ENCODE measurements at places on chromosomes 7 and 10.

GRCh38 chr7:105387508-105388355, 989 bp downstream of the SRPK2 start:
- no peak for DNase-seq

DNA sequence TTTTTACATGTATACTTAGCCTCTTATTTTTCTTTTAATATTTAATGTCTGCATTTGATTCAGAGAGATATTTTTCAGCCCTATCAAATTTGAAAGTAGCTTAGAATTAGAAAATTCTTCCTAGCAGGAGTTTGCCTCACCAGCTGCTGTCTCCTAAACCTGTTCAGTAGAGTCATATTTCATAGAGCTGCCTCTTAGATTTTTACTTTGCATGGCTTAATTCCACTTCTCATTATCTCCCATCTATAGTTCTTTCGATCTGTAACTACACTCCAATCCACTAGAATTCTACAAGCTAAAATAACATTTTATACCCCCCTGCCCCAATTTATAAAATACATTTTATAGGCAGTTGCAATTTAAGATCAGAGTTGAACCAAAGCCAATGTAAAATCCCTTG, 227.0 kb downstream of the ANK3 start:
- no peak for DNase-seq

GRCh38 chr10:22443175-22443901, 98.0 kb downstream of the SPAG6 start:
- no peak for DNase-seq

- DNase-seq: no peak
Measured at GRCh38 chr10:78143576-78143975, 109.9 kb downstream of the RPS24 start.

- DNase-seq: no peak
Measured at GRCh38 chr10:31025142-31025541, 6.5 kb downstream of the ZNF438 start.

DNA sequence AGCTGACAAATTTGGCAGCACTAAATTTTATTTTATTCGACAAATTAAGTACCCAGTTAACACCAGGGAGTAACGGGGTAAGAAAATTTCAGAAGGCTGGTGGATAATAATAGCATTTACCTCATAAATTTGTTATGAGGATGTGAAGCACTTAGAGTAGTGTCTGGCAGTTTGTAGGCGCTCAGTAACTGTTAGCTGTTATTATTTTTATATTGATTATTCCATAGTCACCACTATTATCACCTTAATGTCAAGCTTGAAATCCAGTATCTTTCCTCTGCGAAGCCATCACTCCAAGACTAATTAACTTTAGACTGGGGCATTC, 563 bp upstream of the COA1 start:
- DNase-seq: no peak

GRCh38 chr10:129893104-129894089, 70.7 kb downstream of the EBF3 start:
- DNase-seq: no peak

DNA sequence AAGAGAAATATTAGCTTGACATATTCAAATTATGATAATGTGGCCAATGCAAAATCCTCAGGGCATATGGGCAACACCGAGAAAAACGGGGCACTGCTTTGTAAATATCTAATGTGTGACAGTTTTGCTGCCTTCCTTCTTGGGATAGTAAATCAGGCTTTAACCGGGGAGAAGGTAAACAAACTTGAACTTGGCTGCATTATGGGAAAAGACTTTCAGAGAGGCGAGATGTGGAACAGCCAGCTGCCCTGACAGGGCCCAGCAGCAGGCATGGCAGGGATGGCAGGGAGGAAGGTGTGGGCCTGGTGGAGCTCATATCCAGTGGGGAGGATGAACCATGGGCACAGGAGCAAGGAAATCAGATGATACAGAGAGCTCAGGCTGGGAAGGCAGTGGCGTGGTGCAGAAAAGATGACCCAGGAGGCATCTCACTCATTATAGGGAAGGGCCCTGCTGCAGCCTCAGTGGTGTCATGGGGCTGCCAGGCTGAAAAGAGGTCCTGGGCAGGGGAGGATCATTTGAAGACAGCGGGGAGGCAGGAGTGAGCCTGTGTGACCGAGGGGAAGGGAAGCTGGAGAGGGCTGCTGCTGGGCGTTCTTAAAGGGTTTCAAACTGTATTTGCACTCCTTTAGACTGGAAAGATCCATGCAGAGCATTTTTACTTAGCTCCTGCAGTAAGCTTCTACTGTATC, 26.7 kb downstream of the CXCL12 start:
- DNase-seq: no peak

- DNase-seq: no peak
Measured at GRCh38 chr7:55520426-55521140, 51.7 kb downstream of the VOPP1 start.

GRCh38 chr7:128833148-128833945, 3.1 kb downstream of the FLNC start:
- peak; percentile 78 for DNase-seq

GRCh38 chr7:4824120-4824775, 37.6 kb downstream of the PAPOLB start:
- DNase-seq: no peak

DNA sequence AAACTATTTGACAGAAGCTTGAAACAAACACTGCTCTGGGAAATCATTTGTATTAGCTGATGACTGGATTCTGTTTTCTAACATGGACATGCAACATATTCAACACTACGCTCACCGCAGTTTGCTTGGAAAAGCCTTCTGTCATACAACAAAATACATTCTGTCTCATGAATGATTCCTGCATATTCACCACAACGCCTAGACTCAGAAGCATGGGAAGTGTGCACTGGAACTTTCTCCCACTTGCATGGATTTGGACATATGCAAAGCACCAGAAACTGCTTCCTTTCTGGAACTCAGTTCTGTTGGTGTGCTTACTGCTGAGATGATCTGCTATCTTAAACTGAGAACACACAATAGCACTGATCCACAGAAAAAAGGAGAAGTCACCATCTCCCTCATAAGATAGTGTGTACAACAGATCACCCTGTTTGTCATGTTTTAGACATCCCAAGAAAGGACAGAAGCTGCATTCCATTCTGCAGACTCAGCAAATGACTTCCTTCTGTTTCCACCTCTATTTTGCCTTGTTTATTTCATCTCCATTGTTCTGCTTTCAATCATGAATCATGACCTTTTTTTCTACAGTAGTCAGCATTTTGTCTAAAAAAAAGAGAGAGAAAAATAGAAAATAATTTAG, 115.8 kb downstream of the HTR7 start:
- no peak for DNase-seq

- DNase-seq: peak; percentile 8
Measured at GRCh38 chr7:29194206-29194593, 375 bp upstream of the CHN2 start.

- no peak for DNase-seq
Measured at GRCh38 chr7:157266272-157266671, 70.5 kb upstream of the DNAJB6 start.

DNA sequence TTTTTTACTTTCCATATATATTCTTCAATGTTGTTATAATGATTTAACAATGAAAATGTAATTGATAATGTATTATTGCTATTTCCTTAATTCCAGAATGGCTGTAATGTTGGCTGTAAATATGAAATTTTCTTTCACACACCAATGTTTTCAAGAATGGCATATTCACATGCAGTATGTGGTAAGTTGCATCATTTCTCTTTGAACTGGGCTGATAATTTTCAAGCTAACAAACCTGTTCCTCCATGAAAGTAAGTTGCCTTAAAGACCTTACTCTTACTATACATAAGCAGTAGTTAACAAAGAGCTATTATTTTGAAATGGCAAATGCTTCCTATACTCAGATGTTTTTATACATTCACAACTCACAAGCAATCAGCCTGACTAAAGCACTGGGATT, 154.5 kb downstream of the TMEM168 start:
- DNase-seq: no peak

GRCh38 chr7:37054624-37055241, 330.4 kb upstream of the AOAH start:
- no peak for DNase-seq

- no peak for DNase-seq
Measured at GRCh38 chr10:84294766-84295447, 33.5 kb upstream of the CCSER2 start.

- DNase-seq: no peak
Measured at GRCh38 chr10:69490876-69491275, 39.6 kb downstream of the TSPAN15 start.

DNA sequence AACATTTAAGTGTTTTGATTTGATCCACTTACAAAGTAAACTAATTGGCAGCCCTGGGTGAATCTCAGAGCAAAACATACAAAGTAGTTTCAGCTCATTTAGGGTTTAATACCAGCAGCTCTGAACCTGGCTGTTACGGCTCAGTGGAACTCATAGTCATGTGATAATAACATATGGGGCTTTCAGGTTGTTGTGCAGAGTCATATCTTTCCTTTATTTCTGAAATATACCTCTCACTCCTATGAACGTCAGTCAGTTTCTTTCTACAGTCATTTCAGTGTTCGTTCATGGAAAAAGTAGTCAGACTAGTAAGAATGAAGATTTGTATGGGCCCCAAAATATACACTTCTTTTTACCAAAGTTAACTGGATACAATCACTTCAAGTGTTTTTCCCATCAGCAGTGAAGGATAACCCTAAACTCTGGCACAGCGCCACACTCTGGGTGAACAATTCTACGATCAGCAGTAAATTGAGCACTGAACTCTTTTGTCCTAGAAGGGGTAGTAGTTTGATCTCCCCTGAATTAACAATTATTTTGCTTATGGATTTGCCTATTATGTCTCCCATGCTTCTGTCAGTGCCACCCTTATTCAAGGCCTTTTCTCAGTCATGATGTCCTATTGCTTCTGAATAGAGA, 218.6 kb downstream of the THSD7A start:
- no peak for DNase-seq

DNA sequence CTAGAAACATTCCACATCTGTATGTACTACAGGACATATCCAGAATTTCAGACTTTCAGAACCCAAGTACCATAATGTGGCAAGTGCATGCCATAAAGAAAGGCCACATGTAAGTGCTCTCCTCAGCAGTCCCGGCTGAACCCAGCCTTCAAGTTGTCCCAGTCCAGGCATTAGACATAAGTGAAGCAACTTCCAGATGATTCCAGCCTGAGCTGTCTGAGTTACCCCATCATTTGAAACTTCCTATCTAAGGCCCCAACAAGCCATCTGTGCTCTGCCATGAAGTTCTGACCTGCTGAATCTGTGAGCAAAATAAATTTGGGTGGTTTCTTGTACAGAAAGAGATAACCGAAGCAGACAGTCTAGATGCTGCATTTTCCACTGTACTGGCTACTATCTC, 218.8 kb downstream of the IPMK start:
- no peak for DNase-seq

DNA sequence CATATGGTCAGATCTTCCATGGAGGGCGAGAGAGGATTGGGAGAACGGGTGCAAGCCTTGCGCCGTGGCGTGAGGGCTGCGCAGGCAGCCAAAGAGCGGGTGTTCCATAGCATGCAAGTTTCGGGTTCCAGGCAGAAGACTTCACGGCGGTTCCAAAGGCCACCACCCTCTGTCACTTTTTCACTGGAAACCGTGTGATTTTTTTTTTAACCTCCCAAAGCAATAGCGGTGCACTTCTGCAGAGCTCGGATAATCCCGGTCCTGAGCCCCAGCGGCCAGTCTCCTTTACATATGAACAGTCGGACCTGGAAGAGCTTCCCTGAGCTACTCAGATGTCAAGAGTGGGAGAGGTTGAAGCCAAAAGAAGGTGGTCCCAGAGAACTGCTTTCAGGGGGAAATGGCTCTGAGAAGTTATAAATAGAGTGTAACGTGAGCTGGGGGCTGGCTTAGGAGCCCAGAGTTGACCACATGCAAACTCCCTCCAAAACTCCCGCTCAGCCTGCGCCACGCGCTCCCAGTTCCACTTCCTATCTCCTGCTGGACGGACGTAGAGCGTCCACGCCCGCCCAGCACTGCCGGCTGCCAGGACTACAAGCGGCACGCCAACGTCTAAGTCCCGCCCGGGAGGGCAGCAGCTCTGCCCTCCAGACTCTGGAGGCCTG, at the start of gene MEOX2:
MEOX2 (minus strand) TSS at position 389 of the 662 bp plus-strand sequence; CDS start at position 108, 281 bp downstream.
- DNase-seq: peak; percentile 53

GRCh38 chr7:102306916-102307677, 20.4 kb downstream of the SH2B2 start:
- DNase-seq: no peak

GRCh38 chr7:134420424-134421125, 38.3 kb downstream of the AKR1B1 start:
- peak; percentile 20 for DNase-seq

DNA sequence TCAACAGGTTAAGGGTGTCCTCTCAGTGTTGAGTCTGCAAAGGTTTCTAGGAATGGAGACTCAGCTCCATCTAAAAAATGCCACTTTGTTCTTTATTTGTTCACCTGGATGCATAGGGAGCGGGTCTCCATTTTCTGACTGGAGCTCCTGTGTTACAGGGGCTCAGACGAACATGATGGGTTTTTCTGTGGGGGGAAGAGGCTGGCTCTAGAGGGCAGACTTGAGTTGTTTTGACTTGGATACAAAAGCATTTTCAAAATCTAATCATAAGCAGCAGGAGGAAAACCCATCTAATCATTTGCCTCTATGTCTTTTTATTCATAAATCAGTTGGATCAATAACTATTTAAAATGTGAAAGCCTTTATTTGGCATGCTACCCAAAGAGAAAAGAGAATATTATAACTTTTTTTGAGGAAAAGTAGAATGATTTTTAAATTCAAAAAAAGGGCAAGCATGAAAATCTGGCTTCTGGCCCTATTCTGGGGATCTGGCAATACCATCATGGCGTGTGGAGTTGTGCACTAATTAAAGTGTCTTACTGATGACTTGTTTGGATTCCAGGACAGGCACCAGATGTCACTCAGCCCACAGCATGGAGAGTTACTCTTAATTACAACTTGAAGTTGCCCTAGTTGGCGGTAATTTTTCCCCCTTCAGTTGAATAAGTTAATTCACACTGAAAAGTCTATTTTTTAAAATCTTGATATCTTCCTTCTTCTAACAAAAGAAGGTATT, 594.9 kb downstream of the REEP3 start:
- no peak for DNase-seq

DNA sequence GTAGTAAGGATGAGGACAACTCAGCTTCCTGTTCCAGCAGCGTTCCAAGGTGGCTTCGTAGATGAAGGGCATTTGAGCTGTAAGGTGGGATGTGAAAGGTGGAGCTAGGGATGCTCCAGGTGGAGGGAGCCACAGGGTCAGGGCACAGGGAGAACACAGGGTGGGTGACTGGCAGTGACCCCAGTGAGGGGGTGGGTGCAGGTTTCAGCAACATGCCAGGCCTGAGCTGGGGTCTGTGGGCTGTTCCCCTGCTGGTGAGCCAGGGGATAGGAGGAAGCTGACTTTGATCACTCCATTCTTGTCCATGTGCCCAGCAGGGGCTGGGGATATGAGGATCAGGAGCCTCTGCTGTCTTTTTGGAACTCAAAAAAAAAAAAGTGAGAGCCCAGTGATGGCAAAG, 33.2 kb downstream of the CDH23 start:
- no peak for DNase-seq

DNA sequence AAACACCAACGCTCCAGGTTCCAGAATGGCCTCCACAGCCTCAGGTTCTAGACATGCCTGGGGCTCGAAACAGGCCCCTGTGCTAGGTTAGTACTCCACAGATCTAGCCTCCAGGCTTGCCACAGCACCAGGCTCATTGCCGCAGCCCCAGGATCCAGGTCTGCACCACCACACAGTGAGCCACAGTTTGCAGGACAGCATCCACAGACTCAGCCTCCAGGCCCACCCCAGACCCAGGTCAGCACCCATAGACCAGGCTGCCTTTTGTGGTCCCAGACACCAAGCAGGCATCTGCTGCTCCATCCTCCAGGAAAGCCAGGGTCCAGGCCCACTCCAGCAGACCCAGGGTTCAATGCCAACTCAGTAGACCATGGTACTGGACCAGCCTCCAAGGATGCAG, 132.3 kb upstream of the VSTM2A start:
- DNase-seq: no peak

GRCh38 chr10:60444494-60445064, 54.9 kb upstream of the ANK3 start:
- no peak for DNase-seq

Data from urinary bladder (tissue), 4 donors.